ENCODE measurements at places on chromosomes 16 and 17.

GRCh38 chr16:17936766-17937402, 399.7 kb downstream of the NPIPA8 start:
- no peak for DNase-seq

GRCh38 chr17:40564883-40565768, at the start of gene CCR7:
Gene CCR7 (minus strand): TSS chr17:40565472. CDS start chr17:40565409, 63 bp downstream.
- DNase-seq = peak; percentile 80

- no peak for DNase-seq
Measured at GRCh38 chr16:12220766-12221165, 244.2 kb downstream of the SNX29 start.

GRCh38 chr17:72432881-72433280, 312.1 kb downstream of the SOX9 start:
- DNase-seq = no peak

- DNase-seq = no peak
Measured at GRCh38 chr16:72174726-72175125, 2.8 kb upstream of the PMFBP1 start.

DNA sequence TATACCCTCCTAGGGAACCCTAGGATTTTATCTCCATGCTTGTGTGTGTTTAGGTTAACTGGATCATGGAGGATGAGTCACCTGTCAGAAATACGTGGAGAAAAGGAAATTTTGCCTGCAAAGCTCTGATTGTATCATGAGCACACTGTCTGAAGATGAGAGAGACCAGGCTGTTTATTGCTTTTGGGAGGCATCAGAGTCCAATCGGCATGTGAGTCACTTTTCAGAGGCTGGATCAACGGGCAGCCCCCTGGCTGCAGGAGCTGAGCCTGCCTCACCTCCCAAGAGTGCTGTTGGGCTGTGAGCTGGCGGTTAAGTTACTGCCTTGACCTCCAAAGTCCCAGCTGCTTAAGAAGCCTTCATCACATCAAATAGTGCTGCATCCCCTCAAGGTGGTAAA, 41.5 kb upstream of the MED9 start:
- DNase-seq = no peak

DNA sequence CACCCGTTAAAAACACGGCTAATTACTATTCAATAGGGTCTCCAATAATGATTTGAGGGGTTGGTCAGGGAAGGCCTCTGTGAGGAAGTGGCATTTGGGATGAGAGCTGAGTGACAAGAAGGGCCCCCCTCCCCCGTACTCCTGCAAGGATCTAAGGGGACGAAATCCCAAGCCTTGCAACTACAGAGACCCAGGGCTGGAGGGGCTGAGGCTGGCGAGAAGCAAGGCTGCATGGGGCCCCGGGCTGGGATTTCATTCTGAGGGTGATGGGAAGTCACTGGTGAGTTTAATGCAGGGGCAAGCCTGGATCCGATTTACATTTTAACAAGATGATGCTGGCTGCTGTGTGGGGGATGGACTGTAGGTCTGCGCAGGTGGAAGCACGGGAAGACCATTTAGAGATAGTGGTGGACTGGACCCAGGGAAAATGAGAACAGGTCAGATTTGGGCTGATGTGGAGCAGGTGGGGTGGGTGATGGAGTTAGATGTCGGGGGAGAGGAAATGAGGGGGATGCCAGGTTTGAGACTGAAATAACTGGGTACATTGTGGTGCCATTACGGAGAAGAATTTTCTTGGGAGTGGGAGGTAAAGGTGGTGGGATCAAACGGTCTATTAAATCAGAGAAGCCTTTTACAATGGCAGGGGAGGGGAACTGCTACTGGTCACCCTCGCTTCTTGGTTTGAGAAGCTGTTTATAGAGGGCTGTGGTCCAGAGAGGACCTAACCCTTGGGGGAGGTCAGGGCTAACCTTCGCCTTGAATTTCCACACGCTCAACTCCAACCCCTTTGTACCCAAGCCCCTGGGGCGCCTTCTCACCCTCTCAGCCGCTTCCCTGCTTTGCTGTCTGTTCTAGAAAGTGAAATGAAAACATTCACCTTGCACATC, 932 bp upstream of the MYBBP1A start:
- no peak for DNase-seq

DNA sequence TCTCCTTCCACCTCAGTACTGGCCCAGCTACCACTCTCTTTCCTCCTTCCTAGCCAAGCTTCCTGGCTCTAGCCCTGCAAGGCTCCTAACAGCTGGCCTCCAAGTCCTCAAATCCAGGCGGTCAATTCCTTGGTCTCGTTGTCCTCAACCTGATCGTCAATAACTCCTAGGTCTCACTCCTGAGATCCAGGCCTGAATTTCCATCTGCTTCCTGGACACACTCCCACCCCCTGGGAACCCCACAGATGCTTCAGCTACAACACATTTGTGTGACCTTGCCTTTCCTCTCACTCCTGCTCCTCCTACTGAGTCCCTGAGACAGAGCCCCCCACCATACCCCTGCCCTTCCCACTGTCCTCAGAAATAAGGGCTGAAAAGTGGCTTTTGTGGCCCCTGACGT, 2.3 kb downstream of the ENKD1 start:
- no peak for DNase-seq

DNA sequence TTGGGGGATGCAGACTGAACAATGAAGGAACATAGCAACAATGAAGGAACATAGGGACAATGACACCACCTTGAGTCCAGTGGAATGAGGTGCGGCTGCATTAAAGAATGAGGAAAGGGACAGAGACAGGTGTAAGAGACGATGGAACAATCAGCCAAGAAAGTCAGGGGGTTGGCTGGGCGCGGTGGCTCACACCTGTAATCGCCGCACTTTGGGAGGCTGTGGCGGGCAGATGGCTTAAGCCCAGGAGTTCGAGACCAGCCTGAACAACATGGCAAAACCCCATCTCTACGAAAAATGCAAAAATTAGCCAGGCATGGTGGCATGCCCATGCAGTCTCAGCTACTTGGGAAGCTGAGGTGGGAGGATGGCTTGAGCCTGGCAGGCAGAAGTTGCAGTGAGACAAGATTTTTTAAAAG, 13.6 kb upstream of the CBFB start:
- no peak for DNase-seq

DNA sequence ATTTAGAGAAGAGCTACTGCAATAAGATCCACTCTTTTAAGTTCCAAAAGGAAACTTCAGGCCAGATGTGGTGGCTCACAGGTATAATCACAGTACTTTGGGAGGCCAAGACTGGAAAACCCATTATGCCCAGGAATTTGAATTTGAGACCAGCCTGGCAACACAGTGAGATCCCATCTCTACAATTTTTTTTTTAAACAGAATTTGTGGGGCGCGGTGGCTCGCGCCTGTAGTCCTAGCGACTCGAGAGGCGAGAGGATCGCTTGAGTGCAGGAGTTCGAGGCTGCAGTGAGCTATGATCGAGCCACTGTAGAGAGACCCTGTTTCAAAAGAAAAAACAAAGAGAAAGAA, 793 bp downstream of the COG7 start:
- no peak for DNase-seq

- DNase-seq = no peak
Measured at GRCh38 chr17:21186399-21187187, 27.4 kb downstream of the TMEM11 start.

- no peak for DNase-seq
Measured at GRCh38 chr16:70563636-70564035, 40.0 kb downstream of the SF3B3 start.

GRCh38 chr17:49527927-49528651, 33.0 kb downstream of the NGFR start:
- DNase-seq = no peak

DNA sequence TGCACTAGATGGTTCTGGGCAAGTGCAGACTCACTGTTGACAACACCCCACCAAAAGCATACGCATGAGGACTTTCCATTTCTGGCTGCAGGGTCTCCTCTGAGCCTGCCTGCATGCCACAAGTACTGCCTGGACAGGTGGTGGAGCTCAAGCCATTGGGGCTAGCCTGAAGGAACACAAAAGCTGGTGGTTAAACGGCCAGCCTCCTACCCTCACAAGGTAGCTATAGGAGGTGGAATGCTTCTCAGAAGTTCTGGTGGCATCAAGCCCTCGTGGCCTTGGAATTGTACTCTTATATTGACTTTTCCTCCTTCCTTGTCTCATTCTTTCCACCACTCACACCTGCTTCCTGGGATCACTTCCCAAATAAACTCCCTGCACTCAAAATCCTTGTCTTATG, 56.6 kb upstream of the BCAR1 start:
- DNase-seq = no peak

- no peak for DNase-seq
Measured at GRCh38 chr16:54291656-54292487, 5.3 kb upstream of the IRX3 start.

GRCh38 chr16:660459-661183, 7.3 kb upstream of the RHOT2 start:
- DNase-seq = peak; percentile 68

GRCh38 chr17:37713624-37714023, 31.2 kb downstream of the HNF1B start:
- no peak for DNase-seq

GRCh38 chr16:78931678-78932077, 668.9 kb downstream of the MAF start:
- no peak for DNase-seq

- no peak for DNase-seq
Measured at GRCh38 chr16:12515746-12516145, 287.9 kb downstream of the CPPED1 start.

- DNase-seq = no peak
Measured at GRCh38 chr17:20173091-20173490, 163.9 kb downstream of the SPECC1 start.

DNA sequence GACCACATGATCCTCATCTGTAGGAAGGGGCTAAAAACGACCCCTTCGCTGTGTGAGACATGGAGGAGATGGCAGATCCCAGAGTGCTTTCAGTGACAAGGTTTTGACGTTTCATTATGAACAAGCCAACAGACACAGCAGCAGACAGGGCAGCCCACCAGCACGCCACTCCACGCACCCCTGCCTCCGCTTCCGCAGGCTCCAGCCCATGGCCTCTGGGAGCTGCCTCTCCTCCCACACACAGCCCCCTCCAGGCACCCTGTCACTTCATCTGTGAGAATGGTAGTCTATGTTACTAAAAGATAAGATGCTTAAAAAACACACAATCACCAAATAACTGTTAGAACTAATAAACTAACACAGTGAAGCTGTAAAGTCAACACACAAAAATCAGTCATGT, 12.3 kb upstream of the ADCY7 start:
- no peak for DNase-seq

DNA sequence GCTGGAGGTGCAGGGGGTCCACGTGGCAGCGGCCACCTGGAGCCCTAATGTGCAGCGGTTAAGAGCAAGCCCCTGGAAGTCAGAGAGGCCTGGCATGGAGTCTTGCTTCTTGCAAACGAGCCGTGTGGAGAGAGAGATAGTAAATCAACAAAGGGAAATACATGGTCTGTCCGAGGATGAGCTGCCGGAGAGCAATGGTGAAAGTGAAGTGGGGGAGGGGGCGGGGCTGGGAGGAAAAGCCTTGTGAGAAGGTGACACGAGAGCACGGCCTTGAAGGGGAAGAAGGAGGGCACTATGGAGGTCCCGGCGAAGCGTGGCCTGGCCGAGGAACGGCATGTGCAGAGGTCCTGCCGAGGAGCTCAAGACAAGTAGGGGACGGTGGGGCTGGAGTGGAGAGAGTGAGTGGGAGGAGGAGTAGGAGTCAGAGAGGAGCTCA, 6.0 kb upstream of the SERPINF1 start:
- no peak for DNase-seq

- DNase-seq = no peak
Measured at GRCh38 chr17:72152387-72152929, 31.6 kb downstream of the SOX9 start.

DNA sequence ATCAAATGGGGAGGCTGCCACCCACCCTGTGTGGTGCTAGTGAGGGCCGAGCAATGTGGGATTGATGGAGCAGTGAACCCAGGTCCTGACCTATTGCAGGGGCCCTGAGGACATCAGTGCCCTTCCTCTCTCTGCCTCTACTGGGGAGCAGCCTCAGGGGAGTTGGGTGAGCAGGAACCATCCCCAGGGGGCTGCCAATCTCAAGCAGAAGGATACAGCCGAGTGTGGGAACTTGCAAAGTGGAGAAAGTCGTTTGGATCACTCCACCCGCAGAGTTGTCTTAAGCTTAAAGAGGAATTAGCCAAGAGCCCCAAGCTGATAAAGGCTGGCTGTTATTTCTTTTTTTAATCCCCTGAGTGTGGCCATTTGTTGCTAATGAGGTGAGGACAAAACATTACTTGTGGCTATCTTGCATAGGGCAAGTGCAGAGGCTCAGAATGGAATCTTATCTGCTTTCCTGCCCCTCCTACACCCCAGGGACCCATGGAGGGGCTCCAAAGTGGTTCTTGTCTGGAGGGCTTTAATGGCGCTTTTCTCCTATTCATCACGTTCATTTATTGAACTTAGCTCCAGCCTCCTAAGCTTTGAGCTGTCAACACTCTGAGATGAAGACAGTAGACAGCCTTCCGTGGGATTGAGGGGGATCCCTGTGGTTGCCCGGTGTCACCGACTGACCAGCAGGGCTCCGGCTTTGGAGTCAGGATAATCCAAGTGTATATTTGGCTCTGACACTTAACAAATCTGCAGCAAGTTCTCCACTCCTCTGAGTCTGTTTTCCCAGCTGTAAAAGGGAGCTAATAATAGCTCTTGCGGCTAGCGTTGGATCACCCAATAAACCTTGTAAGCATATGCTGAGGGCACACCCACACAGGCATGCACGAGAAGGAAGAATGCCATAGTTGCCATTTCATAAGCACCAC, 45.1 kb downstream of the MYH11 start:
- DNase-seq = no peak

GRCh38 chr17:16929035-16929680, 42.8 kb downstream of the TNFRSF13B start:
- DNase-seq = no peak

GRCh38 chr16:76941113-76941512, 249.9 kb upstream of the MON1B start:
- DNase-seq = no peak

DNA sequence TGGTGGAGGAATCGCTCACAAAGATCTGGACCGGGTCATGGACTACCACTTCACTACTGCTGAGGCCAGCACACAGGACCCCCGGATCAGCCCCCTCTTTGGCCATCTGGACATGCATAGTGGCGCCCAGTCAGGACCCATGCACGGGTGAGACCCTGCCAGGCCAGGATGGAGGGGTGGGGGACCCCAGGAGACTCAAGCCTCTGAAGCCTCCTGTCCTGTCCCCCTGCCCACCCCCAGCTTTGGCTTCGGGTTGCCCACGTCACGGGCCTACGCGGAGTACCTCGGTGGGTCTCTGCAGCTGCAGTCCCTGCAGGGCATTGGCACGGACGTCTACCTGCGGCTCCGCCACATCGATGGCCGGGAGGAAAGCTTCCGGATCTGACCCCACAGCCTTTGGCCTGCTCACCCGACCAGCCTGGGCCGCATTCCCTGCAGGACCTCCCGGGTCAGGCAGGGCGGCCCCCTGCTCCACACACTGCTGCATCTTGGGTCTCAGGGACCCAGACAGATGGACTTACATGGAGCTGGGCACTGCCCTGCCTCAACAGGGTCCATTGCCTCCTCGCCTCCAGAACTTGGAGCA, 3.8 kb downstream of the BCKDK start:
- no peak for DNase-seq

All from stimulated activated CD4-positive, alpha-beta T cell treated with anti-CD3 and anti-CD28 coated beads, Interleukin-4, amount 100 ng/mL, for 24 hours (primary cell).